ENCODE measurements at places on chromosomes 5 and 9. TPM values are rescaled to one million over a fixed set of nuclear protein-coding genes. Genes with fewer than 3 reads are reported as not detected.

The PDZD2 gene
- not detected for total RNA-seq

The GLRX gene
- 65.4 TPM for total RNA-seq

The PCDHGB3 gene
- total RNA-seq = 0.26 TPM

The TAF1L gene
- total RNA-seq = 0.05 TPM

The NPR2 gene
- total RNA-seq = 10.8 TPM

The CDHR2 gene
- 2.2 TPM for total RNA-seq

The GPR150 gene
- 0.74 TPM for total RNA-seq

The SPOCK1 gene
- total RNA-seq = not detected

DNA sequence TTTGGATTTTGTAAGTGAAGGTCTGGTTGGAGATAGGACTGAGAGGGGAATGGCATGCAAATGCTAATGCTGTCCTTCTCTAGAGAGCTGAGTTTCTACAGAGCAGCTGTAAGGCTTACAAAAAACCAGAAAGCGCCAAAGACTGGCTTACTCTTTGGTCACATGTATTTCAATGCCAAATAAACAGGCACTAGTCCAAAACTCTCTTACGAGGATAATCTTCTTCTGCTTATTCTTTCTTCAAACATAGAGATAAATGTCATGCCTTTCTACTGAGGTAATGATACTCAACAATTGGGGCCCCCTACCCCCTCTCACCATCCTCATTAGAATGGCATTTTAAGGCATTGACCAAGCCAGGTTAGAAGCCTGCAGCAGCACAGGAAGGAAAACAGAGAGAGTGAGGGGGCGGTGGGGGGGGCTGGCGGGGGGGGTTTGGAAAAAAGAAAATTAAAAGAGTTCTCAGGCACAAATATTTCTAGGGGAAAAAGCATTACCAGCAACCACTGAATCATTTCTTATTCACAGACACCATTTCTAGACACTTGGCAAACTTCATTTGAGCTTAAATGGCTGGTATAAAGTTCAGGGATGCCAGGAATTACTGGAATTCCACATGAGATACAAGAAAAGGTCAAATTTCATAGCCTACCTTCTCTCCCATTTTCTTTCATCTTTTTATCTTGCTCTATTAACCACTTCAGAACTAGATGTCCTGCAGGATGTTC, 34.0 kb downstream of the PUM3 start:
- DNase-seq = no peak

GRCh38 chr5:133460172-133460758, 152.1 kb downstream of the FSTL4 start:
- peak; percentile 53 for DNase-seq

DNA sequence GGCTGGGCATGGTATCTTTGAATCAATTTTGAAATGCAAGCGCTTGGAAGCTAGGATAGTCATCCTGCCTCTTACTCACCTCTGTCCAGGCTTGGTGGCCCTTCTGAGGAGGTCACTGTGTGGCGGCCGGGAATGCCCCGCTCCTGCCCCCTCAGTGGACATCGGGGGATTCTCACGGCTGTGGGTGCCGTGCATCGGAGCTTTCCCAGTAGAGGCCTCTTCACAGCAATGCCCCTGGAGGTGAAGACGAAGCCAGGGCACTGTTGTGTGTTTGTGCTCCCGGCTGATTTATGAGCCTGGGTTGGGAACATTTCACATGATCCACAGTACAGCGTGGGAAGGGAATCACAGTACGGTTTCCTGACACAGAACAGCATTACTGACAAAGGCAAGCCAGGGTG, 147.5 kb downstream of the NXNL2 start:
- DNase-seq = no peak

GRCh38 chr5:39876146-39876545, 451.4 kb upstream of the DAB2 start:
- DNase-seq = no peak

DNA sequence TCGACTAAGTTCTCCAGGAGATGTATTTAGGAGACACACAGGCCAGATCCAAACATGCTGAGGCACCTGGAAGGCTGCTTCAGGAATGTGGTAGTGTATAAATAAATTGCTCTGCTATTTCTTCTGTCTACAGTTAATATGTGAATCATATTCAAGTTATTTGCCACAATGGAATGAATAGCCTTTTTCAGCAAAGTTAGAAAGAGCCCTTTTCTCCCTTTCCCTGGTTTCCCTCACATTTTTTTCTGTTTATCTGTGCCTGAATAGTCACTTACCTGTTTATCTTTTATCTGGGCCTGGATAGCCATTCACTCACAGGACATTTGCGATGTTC, 44.1 kb upstream of the CLINT1 start:
- no peak for DNase-seq

- no peak for DNase-seq
Observed at GRCh38 chr5:126253406-126253805, 169.8 kb upstream of the GRAMD2B start.

- no peak for DNase-seq
Observed at GRCh38 chr5:157778121-157778805, 34.8 kb downstream of the LSM11 start.

- no peak for DNase-seq
Observed at GRCh38 chr5:62587737-62588136, 9.1 kb downstream of the LRRC70 start.

DNA sequence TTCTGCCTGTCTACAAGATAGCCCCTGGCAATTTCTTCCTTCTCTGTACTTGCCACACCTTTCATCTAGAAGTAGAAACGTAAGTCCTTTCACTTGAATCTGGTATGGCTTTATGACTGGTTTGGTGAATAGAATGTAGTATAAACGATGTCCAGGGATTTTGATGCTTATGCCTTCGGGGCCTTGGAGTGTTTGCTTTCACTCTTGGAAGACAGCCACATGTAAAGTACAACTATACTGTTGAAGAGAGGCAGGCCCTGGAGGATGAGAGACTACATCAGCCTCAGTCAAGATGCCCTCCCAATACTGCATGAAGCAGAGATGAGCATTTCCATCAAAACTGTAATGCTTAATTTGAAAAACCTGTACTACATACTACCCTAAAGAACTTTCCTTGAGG, 553.8 kb upstream of the C9orf72 start:
- DNase-seq = no peak

- DNase-seq = no peak
Observed at GRCh38 chr5:152051499-152052454, 127.1 kb upstream of the GLRA1 start.

DNA sequence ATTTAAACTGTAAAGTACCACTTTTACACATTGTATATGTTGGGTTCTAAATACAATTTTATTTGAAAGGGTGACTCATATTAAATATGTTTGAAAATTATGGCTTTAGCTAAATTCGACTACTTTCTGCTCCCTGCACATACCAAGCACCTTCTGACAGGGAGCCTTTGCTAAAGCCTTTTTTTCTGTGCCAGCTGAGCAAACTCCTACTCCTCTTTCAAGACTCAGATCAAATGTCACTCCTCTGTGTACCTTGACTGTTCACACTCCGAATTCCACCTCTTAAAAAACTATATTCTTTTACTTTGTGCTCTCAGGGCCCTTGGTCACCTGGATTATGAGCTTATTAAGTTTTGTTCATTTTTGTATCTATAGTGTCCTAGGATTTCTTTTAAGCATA, 6.5 kb upstream of the OXCT1 start:
- no peak for DNase-seq

DNA sequence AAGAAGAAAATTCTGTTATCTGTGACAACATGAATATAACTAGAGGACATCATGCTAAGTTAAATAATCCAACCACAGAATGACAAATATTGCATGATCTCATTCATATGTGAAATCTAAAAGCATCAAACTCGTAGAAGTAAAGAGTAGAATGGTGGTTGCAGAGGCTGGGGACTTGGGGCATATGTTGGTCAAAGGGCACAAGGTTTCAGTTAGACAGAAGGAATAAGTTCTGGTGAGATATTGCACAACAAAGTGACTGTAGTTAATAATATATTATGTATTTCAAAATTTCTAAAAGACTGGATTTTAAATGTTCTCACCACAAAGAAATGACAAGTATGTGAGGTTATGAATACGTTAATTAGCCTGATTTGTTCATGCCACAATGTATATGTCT, 24.8 kb downstream of the GRIA1 start:
- DNase-seq = no peak

DNA sequence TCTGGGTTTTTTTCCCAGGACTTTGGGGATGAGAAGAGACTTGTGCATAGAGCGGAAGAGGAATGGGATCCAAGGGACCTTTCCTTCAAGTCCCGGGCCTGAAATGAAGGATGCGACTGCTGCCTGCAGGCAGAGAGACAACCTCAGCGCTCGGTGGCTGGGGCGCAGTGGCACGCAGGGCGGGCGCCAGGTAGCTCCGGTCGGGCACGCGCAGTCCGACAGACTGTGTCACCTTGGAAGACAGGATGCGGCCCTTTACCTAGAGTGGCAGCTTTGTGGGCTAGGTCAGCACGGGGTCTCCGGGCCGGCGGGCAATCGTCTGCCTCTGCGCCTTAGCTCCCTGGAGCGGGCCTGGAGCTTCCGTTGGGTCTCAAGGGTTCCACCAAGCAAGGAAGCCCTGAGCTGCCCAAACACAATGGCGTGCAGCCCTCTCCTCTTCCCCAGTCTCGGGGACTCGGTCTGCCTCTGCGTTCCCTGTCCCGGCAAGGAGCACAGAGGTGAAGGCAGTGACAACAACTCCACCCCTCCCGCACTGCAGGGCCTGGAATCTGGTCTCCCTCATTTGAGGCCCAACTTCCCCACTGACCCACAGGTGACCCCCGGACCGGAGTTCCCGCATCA, 6.0 kb downstream of the BARX1 start:
- no peak for DNase-seq

- no peak for DNase-seq
Observed at GRCh38 chr9:96486386-96487028, 36.5 kb downstream of the HABP4 start.

DNA sequence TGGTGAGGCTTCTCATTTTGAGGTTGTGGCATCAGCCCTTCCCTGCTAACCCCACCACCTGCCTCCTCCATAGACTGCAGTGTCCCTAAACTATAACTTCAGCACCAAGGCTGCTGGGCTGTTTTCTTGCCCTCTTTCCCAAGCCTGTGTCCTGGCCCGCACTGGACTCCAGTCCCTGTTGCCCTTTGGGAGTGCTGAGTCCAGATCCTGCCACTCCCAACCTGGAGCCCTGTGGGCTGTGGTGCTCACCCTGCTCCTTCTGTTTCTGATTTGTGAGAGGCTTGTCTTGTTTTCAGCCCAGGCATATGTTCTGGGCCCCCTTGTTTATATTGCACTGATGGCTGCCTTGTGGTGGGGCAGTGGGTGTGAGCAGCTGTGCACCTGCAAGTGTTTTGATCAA, 39.7 kb upstream of the RNU6ATAC start:
- DNase-seq = no peak

- no peak for DNase-seq
Observed at GRCh38 chr9:84271921-84272556, 68.5 kb downstream of the SLC28A3 start.

DNA sequence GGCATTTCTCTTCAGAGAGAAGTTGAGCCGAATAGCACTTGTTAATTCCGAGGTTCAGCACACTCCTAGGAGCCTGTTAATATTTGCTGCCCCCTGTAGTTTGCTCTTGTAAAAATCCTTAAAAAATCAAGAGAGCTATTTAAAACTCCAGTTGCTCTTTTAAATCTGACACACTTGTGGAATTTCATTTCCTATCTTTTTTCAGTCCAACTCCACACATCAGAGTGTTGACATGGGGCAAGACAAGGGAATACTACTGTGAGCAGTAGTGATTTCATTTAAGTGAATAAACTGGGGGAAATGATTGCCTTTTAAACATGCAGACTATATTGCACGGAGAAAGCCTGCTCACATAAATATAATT, 1096.3 kb upstream of the DMAC1 start:
- DNase-seq = no peak

DNA sequence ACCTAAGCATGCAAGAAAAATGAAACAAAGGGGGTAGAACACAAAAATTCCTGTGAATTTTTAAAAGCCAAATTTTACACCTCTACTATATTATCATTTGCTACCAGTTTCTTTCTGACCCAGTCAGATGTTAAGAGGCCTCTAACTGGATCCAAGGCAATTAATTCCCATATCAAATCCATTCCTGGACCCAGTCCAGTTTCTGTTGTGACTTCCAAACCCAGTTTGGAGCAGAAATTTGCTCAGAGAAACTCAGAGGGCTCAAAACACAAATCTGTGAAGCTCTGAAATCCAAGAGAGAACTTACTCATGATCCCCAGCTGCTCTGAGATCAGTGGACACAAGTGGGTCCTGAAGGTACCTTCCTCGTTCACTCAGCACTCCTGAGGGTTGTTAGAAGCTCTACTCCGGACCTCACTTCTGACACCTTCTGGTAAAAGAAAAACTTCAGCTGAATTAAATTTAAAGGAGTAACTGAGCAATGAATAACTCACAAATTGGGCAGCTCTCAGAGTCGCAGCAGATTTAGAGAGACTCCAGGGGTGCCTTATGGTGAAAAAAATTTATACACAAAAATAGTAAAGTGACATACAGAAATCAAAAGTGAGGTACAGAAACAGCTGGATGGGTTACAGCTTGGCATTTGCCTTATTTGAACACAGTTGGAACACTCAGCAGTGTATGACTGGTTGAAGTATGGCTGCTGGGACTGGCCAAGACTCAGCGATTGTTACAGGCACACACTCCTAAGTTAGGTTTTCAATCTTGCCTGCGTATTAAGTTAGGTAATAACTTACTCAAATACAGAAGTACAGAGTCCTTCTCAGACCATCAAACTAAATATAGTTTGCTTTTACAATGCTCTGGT, 32.4 kb downstream of the INSL4 start:
- no peak for DNase-seq

GRCh38 chr5:30502277-30502676, 691.2 kb upstream of the CDH6 start:
- no peak for DNase-seq

- DNase-seq = peak; percentile 85
Observed at GRCh38 chr9:133406480-133407307, 11.1 kb downstream of the REXO4 start.

DNA sequence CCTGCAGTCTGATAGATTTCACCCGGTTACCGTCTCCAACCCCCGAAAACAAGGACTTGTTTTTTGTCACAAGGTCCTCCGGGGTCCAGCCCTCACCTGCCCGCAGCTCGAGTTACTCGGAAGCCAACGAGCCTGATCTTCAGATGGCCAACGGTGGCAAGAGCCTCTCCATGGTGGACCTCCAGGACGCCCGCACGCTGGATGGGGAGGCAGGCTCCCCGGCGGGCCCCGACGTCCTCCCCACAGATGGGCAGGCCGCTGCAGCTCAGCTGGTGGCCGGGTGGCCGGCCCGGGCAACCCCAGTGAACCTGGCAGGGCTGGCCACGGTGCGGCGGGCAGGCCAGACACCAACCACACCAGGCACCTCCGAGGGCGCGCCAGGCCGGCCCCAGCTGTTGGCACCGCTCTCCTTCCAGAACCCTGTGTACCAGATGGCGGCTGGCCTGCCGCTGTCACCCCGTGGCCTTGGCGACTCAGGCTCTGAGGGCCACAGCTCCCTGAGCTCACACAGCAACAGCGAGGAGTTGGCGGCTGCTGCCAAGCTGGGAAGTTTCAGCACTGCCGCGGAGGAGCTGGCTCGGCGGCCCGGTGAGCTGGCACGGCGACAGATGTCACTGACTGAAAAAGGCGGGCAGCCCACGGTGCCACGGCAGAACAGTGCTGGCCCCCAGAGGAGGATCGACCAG, 121.3 kb downstream of the DAB2IP start:
- DNase-seq = no peak

Data from activated CD8-positive, alpha-beta T cell treated with anti-CD3 and anti-CD28 coated beads, Interleukin-2, amount 10 ng/mL, durations not matched to agents 7 days and 5 days (primary cell).